Sciatic nerve (tissue), 2 donors: ENCODE measurements at places on chromosomes 7 and 10. TPM values are rescaled to one million over a fixed set of nuclear protein-coding genes. Genes with fewer than 3 reads are reported as not detected.

Gene PARD3
- total RNA-seq: 46.1 TPM

Gene DYNC1I1
- 4.3 TPM for total RNA-seq

Gene PTPRZ1
- total RNA-seq: 8.8 TPM

Gene FAM25C
- not detected for total RNA-seq

Gene HYAL4
- total RNA-seq: not detected

Gene NODAL
- not detected for total RNA-seq

Gene TRAPPC14
- total RNA-seq: 15.4 TPM

Gene TMEM213
- not detected for total RNA-seq

Gene CTNNA3
- 89.6 TPM for total RNA-seq

Gene NOD1
- 33.0 TPM for total RNA-seq

Gene SEMA3E
- total RNA-seq: 4.1 TPM

Gene CFAP43
- total RNA-seq: 0.98 TPM

Gene RTKN2
- 0.22 TPM for total RNA-seq

Gene PNLIPRP1
- 1.2 TPM for total RNA-seq

Gene NXPH1
- total RNA-seq: not detected

Gene SFTPD
- total RNA-seq: 0.36 TPM

Gene GCK
- 1.9 TPM for total RNA-seq

Gene CDC14C
- total RNA-seq: 0.18 TPM

Gene HPS6
- 14.0 TPM for total RNA-seq

Gene RPEL1
- not detected for total RNA-seq

Gene AP5Z1
- total RNA-seq: 36.2 TPM

Gene LIPF
- not detected for total RNA-seq

Gene ABCA13
- 7.6 TPM for total RNA-seq

Gene GTF2IRD1
- 29.5 TPM for total RNA-seq

Gene PPP1R3A
- not detected for total RNA-seq

Gene PPP1R3C
- total RNA-seq: 10.9 TPM

Gene COMMD3
- 53.3 TPM for total RNA-seq

Gene WNT8B
- not detected for total RNA-seq

Gene SPDYE2B
- not detected for total RNA-seq

Gene FZD1
- 120 TPM for total RNA-seq

Gene WDR86
- 101 TPM for total RNA-seq

Gene FZD8
- total RNA-seq: 43.5 TPM

Gene PON3
- 8.9 TPM for total RNA-seq

Gene MYH16
- not detected for total RNA-seq

Gene WASL
- total RNA-seq: 51.3 TPM

Gene UCMA
- not detected for total RNA-seq

Gene ADAM12
- 5.8 TPM for total RNA-seq

Gene NKX1-2
- not detected for total RNA-seq

Gene OPN4
- 0.18 TPM for total RNA-seq

Gene FBXO24
- total RNA-seq: 1.2 TPM

Gene BMPER
- total RNA-seq: 18.8 TPM

Gene GFRA1
- 65.8 TPM for total RNA-seq

Gene PRF1
- 7.6 TPM for total RNA-seq

Gene AKR1C8
- total RNA-seq: 0.94 TPM

Gene GNA12
- 46.7 TPM for total RNA-seq

Gene TMEM106B
- 54.0 TPM for total RNA-seq

Gene SLC26A4
- total RNA-seq: 3.2 TPM

Gene PNLIPRP2
- total RNA-seq: 1.6 TPM

Gene DDC
- not detected for total RNA-seq

Gene CYP2E1
- 5.7 TPM for total RNA-seq

Gene GJD4
- not detected for total RNA-seq

Gene MBL2
- total RNA-seq: not detected

Gene C7orf25
- total RNA-seq: 10.1 TPM

Gene RAMP3
- total RNA-seq: 59.6 TPM

Gene NUTM2A
- total RNA-seq: 0.89 TPM

Gene ATP5F1C
- 150 TPM for total RNA-seq

Gene ERVW-1
- total RNA-seq: 0.22 TPM

Gene NAT16
- total RNA-seq: not detected

Gene DNAJC12
- total RNA-seq: 5.1 TPM
